ENCODE measurements at places on chromosomes 7 and 10. TPM values are rescaled to one million over a fixed set of nuclear protein-coding genes. Genes with fewer than 3 reads are reported as not detected.

DNA sequence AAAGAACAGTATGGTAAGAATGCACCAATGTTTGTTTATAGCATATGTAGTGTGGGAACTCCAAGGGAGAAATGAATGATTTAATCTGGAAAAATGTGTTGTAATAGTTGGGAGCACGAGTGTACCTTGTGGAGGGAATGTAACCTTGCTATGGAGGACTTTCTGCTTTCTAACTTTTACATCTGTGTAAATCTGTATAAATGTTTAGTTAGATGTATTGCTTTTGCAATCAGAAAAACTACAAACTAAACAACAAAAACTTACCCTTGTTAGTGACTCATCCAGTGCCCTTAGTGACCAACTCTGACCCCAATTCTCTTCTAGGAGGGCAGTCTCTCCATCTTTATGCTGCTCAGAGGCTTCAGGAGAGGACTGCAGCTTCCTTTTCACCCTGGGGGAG lies 89.3 kb downstream of the CCNY start:
- no peak for DNase-seq

GRCh38 chr7:131835141-131835540 lies 278.7 kb upstream of the PODXL start:
- DNase-seq: no peak

DNA sequence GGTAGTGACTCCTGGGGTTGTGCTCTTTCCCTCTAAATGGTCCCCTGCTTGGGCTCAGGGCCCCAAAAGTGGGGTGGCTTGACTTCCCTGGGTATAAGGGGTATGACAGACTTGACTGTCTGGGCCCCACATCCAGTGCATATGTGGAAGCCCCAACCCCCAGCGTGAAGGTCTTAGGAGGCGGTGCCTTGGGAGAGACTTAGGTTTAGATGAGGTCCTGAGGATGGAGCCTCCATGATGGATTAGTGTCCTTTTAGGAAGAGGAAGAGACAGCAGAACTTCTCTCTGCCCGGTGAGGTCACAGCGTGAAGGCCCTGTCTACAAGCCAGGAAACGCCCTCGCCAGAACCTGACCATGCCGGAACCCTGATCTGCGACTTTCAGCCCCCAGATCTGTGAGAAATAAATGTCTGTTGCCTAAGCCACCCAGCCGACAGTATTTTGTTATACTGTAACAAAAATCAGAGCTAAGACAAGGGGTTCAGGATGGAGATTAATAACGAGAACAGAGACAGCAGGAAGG lies 23.8 kb downstream of the PODXL start:
- DNase-seq: no peak

The NPFFR1 gene
- not detected for total RNA-seq

The ZNF804B gene
- total RNA-seq: not detected

- DNase-seq: no peak
Measured at GRCh38 chr10:63866747-63867140, 345.5 kb downstream of the REEP3 start.

DNA sequence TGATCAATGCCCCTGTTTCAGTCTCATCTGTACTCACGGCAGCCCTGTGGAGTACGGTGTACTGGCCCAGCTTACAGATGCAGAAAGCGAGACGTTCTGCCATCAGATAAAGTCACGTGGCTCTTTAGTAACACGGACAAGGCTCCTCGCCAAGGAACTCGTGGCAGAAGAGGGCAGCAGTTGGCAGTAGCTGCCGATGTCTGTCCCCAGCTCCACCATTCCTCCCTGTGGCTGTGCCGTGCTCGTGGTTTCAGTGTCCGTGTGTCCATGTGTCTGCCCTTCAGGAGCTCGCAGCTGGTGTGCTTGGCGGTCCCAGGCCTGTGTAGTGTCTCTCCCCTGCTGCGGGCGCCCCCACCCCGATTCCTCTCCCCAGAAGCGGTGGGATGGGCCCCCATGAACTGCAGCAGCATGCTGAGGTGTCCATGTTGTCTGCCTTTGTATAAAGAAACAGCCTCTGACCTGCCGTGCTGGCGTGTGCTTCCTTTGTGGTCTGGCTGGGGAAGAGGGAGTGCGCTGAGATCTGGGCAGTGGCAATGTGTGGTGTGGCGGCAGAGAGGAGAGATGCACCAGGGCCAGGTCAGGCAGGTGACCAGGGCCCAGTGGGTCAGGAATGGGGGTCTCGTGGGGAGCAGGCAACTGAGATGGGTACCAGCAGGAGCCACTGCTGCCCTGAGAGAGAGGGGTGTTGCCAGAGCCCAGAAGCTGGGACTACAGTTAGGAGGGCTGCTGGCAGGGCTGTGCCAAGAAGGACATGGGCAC lies 9.8 kb downstream of the RHBDD2 start:
- no peak for DNase-seq

The CALD1 gene
- total RNA-seq: 107 TPM

GRCh38 chr10:85362401-85362800 lies 1004.2 kb downstream of the GRID1 start:
- DNase-seq: no peak

GRCh38 chr7:29204491-29205272 lies 10.1 kb downstream of the CHN2 start:
- no peak for DNase-seq

GRCh38 chr7:8411103-8411502 lies 22.3 kb upstream of the NXPH1 start:
- DNase-seq: no peak

GRCh38 chr10:62900829-62901571 lies 84.8 kb upstream of the EGR2 start:
- no peak for DNase-seq

GRCh38 chr10:132500781-132501415 lies 36.7 kb upstream of the INPP5A start:
- DNase-seq: no peak

GRCh38 chr7:92740700-92741126 lies 95.7 kb downstream of the CDK6 start:
- no peak for DNase-seq

DNA sequence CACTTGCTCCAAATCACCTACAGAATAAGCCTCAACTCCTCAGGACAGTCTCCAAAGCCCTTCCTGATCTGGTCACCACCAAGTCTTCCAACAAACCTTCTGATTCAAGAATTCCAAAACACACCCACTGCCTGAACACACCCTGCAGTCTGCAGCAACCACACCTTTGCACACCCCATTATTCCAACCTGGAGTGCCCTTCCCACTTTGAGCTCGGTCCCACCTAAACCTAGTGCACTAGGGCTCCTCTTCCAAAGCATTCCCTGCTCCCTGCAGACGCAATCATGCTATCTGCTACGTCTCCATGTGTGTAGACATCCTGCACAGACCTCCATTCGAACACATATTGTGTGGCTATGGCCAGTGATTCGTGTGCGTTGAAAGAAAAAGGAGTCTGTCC lies 289.3 kb downstream of the GRID1 start:
- no peak for DNase-seq

The SFTPA2 gene
- not detected for total RNA-seq

DNA sequence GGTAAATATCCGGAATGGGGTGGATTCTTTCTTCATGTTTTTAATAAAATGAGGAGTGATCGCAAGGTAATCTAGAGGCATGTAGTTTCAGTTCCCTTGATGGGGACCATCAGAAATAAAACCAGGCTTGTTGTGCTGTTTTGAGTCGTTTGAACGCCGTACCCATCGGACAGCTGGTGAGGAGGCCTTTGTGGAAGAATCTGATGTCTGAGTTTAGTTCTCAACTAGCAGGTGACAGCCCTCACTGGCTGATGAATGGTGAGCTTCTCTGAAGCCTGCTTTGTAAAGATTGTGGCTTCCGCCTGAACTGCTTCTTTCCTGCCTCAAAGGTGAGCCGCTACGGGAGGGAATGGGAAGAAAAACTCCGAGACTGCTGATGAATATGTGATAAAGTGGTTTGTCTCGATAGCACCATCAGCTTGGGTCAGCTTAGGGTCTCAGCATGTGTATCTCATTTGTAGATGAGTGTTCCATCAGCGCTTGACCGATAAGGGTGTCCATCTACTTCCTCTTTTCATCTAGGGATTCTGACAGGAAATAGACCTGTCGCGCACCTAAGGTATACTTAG lies 977 bp downstream of the TMEM248 start:
- DNase-seq: no peak

The ABCC2 gene
- total RNA-seq: 0.46 TPM

GRCh38 chr7:155763691-155764437 lies 48.4 kb downstream of the SHH start:
- no peak for DNase-seq

- no peak for DNase-seq
Measured at GRCh38 chr10:91575044-91575610, 57.7 kb downstream of the PPP1R3C start.

The CREM gene
- total RNA-seq: 20.0 TPM

- no peak for DNase-seq
Measured at GRCh38 chr10:126147866-126148587, 240.2 kb downstream of the ADAM12 start.

The NANOS1 gene
- total RNA-seq: 4.5 TPM

The IGFBP1 gene
- not detected for total RNA-seq

The ABCB4 gene
- 0.20 TPM for total RNA-seq

The IDE gene
- total RNA-seq: 45.0 TPM

DNA sequence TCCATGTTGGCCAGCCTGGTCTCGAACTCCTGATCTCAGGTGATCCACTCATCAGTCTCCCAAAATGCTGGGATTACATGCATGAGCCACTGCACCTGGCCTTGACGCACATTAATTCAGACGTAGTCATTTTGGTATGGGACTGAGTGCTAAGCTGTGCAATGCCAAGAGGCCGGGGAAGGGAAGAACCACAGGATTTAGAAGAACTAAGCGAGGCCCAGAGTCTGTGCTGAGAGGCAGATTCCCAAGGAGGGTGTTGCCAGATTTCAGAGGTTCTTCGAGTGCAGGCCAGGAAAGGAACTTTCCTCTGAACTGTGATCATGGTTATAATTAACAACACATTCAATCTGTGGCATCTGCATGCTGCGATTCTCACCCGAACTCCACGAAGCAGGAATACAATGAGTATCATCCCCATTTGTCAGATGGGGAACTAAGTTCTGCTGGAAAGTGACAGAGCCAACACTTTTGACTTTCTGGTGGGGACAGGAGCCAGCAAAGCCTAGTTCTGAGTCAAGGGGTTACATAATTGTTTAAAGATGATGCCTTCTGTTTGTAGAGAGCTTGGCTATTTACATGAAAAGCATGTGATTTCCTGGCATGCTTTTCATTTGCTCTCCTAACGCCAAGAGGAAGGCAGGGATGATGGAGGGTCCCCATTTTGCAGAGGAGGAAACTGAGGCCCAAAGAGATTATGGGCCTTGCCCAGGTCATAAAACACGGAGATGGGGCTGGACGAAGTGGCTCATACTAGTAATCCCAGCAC lies 6.2 kb upstream of the ZAN start:
- no peak for DNase-seq

GRCh38 chr7:499853-500485 lies 19.7 kb downstream of the PDGFA start:
- DNase-seq: no peak

DNA sequence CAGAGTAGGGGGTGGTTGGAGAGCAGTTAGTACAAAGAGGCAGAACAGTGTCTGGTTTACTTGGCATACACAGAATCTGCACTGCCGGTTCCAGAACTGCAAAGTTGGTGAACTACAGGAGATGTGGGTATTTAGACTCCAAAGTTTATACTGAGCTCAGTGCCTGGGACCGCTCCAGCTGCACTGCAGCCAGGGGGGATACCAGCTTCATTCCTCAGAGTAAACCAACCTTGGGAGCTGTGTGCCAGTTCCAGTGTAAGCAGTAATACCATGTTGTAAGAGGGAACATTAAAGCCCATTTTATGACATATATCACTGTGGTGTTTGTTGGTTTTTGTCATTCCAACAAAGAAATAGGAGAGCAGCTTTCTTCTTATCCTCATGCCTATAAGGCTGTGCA lies 23.4 kb downstream of the LOXL4 start:
- no peak for DNase-seq

The ODAD2 gene
- 2.8 TPM for total RNA-seq

The CRYGN gene
- 0.79 TPM for total RNA-seq

GRCh38 chr10:29332061-29332760 lies 43.3 kb downstream of the LYZL1 start:
- no peak for DNase-seq

The CFAP58 gene
- total RNA-seq: 0.88 TPM

The GOLGA7B gene
- 0.04 TPM for total RNA-seq

The EVX1 gene
- not detected for total RNA-seq

DNA sequence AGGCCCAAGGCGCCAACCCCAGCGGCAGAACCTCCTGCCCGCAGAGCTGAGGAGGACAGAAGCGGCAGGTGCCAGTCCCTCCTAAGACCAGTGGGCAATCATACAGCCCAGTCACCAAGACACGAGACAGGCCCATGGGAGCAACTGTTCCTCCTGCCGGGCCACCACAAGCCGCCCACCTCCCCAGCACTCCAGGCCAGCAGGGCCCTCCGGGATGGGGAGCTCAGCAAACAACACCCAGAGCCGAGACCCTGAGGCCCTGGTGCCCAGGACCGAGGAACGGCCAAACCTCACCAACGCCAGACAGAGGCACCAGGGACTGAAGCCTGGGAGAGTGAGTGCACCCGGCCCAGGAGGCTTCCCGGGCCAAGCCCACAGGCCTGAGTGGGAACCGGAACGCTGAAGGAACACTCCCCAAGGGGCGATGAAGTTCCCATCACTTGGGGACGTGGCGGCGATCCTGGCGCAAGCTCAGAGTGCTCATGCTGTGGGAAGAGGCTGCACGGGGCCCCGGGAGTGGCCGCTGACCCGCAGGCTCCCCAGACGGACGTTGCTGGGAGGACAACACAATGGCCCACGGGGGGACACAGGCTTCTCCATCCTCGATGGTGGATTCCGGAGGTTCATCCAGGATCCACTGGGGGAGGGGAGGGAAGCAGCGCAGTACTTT lies 35.1 kb downstream of the GPER1 start:
- no peak for DNase-seq

DNA sequence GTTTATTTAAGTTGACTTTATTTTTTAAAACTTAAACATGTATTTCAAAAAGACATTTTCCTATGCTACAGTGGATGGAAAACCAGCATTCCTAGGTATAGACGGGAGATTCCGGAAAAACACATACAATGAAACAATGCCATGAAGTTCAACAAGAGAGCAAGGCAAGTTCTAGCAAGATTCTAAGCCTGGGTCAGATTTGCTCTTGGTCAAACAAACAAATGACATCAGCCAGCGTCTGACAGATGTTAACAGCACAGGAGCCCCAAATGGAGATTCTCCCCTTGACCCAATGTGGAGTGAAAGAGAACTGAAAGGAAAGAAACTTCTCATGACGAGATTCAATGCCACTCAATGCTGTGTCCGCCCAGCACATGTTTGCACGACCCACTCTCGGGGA lies 149.9 kb downstream of the NEURL1 start:
- no peak for DNase-seq

- peak; percentile 19 for DNase-seq
Measured at GRCh38 chr10:31604646-31605170, 285.7 kb downstream of the ZEB1 start.

The GSTK1 gene
- 36.1 TPM for total RNA-seq

The ACSL5 gene
- total RNA-seq: not detected

- no peak for DNase-seq
Measured at GRCh38 chr10:97723001-97723400, 9.5 kb downstream of the MARVELD1 start.

DNA sequence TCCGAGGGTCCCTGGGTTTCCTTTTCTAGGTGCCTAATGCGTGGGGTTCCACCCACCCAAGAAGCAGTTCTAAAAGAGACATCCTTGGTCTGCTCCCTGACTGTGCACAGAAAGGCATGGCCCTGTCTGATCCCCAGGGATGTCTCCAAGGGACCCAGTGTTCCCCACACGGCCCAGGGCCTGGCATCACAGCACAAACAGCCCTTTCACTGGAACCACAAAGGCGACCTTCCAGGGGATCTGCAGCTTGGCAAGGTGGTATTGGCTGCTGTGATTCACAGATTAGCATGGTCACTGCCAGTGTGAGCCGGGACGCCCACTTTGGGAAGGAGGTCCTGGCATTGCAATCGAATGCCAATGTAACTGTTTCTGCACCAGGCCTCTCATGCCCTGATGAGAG lies 6.4 kb downstream of the KCNMA1 start:
- no peak for DNase-seq

The ECHDC3 gene
- total RNA-seq: 9.3 TPM
